ENCODE measurements at places on chromosomes 11 and 22. TPM values are rescaled to one million over a fixed set of nuclear protein-coding genes. Genes with fewer than 3 reads are reported as not detected.

DNA sequence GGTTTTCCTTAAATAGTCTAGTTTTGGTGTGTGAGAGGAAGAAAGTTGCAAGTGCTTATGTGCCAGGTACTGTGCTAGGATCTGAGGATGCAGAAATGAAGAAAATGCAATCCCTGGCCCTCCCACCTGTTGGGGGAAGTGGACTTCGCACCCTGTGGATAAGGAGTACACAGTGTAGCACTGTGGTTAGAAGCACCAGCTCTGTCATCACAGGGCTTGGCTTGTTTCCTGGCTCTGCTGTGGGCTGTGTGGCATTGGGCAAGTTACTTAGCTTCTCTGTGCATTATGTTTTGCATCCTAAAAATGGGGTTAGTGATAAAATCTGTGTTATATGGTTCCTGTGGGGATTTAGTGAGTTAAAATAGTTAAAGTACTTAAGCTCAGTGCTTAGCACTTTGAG, 68.2 kb downstream of the ENDOD1 start:
- DNase-seq: no peak
- H3K36me3 ChIP-seq: no peaks in the 10 kb centered on the region
- H3K27ac ChIP-seq: no peak overlapping the region
- peaks cover 5% of the 10 kb centered on the region for H3K27me3 ChIP-seq

GRCh38 chr11:109728056-109728455, 306.1 kb downstream of the C11orf87 start:
- no peak overlapping the region for H3K4me3 ChIP-seq
- H3K4me1 ChIP-seq: peaks cover 3% of the 10 kb centered on the region
- H3K36me3 ChIP-seq: no peaks in the 10 kb centered on the region
- no peak overlapping the region for H3K27ac ChIP-seq

GRCh38 chr11:134538742-134539141, 126.7 kb upstream of the B3GAT1 start:
- no peak overlapping the region for H3K4me3 ChIP-seq
- H3K27me3 ChIP-seq: peaks cover 15% of the 10 kb centered on the region
- H3K27ac ChIP-seq: no peak overlapping the region
- peak; percentile 15 for DNase-seq
- H3K4me1 ChIP-seq: peaks cover 26% of the 10 kb centered on the region

DNA sequence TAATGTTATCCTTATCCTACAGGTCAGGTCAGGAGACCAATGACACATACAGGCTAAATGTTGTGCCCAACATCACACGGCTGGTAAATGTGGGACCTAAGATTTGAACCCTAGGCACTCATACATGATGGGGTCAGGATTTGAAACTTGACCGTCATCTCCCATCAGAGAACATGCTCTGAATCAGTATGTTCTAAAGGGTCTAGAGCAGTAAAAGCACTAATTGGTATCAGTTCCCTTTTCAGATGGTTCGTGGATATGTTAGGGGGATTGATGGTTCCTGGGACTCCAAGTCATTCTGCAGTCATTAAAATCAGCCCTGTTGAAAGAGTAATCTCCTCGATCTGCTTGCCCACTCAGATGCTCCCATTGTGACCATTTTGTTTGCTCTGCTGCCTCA, 65.5 kb downstream of the BMAL1 start:
- peaks cover 4% of the 10 kb centered on the region for H3K27me3 ChIP-seq
- no peak overlapping the region for H3K27ac ChIP-seq
- peaks cover 2% of the 10 kb centered on the region for H3K4me1 ChIP-seq
- H3K36me3 ChIP-seq: no peaks in the 10 kb centered on the region
- no peak for DNase-seq

DNA sequence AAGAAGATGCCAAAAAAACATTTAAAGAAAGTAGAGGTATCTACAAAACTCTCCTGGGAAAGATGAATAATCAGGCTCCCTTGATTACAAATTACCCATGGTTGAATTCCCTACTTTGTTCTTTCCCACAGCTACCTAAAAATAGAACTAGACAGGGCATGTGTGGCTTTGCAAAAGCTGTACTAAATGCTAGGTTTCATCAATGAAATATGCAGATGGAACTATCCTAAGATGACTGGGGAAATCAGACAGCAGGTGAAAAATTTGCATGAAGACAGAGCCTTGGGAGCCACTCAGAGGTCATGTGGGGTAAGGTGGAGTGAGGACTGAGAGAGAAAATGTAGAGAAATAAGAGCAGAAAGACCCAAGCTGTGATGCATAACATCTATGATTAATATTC, 14.7 kb downstream of the LAYN start:
- no peaks in the 10 kb centered on the region for H3K27me3 ChIP-seq
- no peak overlapping the region for H3K4me3 ChIP-seq
- no peaks in the 10 kb centered on the region for H3K36me3 ChIP-seq
- DNase-seq: no peak

DNA sequence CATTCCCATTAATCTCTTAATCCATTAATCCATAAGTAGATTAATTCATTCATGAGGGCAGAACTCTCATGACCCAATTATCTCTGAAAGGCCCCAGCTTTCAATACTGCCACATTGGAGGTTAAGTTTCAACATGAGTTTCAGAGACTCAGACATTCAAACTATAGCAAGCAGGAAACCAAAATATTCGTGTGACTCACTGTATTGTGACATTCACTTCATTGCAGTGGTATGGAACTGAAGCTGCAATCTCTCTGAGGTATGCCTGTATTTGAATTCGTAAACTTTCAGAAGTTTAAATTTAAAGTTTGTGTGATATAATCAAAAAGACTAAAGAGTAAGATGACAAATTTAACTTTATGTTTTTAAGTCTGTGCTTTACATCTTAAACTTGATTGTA, 2.9 kb upstream of the OR52J3 start:
- H3K4me3 ChIP-seq: no peak overlapping the region
- peaks cover 2% of the 10 kb centered on the region for H3K4me1 ChIP-seq
- H3K36me3 ChIP-seq: no peaks in the 10 kb centered on the region
- H3K27ac ChIP-seq: no peak overlapping the region
- no peak for DNase-seq
- peaks cover 2% of the 10 kb centered on the region for H3K27me3 ChIP-seq

DNA sequence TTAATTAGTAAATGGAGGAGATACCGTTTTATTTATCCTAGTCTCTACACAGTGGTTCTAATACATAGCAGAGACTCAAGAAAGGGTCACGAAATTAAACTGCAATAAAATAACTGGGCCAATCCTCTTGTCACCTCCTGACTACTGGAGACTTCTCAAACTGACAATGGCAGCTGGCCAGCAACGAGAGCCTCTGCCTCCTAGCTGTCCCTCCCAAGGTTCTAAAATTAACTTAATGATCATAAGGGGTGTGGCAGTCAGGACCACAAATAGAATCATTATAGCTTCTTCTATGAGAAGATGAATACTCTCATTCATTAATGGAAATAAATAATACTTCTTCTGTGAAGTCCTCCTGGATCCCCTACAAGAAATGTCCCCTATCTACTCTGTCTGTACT, 63.8 kb upstream of the APOA1 start:
- no peaks in the 10 kb centered on the region for H3K4me1 ChIP-seq
- no peak overlapping the region for H3K27ac ChIP-seq
- peaks cover 8% of the 10 kb centered on the region for H3K36me3 ChIP-seq
- H3K27me3 ChIP-seq: no peaks in the 10 kb centered on the region
- H3K4me3 ChIP-seq: no peak overlapping the region
- DNase-seq: no peak

GRCh38 chr22:39266398-39267030, 21.7 kb upstream of the PDGFB start:
- no peak for DNase-seq
- H3K27ac ChIP-seq: no peak overlapping the region
- H3K36me3 ChIP-seq: no peaks in the 10 kb centered on the region
- H3K4me3 ChIP-seq: no peak overlapping the region

GRCh38 chr22:25898707-25899365, 156.8 kb downstream of the MYO18B start:
- no peak overlapping the region for H3K27ac ChIP-seq
- no peaks in the 10 kb centered on the region for H3K36me3 ChIP-seq
- peaks cover under 1% of the 10 kb centered on the region for H3K27me3 ChIP-seq
- peaks cover 3% of the 10 kb centered on the region for H3K4me1 ChIP-seq
- DNase-seq: no peak

GRCh38 chr11:5366856-5367255, 15.5 kb downstream of the OR51B6 start:
- no peaks in the 10 kb centered on the region for H3K36me3 ChIP-seq
- H3K27ac ChIP-seq: no peak overlapping the region
- no peaks in the 10 kb centered on the region for H3K4me1 ChIP-seq

DNA sequence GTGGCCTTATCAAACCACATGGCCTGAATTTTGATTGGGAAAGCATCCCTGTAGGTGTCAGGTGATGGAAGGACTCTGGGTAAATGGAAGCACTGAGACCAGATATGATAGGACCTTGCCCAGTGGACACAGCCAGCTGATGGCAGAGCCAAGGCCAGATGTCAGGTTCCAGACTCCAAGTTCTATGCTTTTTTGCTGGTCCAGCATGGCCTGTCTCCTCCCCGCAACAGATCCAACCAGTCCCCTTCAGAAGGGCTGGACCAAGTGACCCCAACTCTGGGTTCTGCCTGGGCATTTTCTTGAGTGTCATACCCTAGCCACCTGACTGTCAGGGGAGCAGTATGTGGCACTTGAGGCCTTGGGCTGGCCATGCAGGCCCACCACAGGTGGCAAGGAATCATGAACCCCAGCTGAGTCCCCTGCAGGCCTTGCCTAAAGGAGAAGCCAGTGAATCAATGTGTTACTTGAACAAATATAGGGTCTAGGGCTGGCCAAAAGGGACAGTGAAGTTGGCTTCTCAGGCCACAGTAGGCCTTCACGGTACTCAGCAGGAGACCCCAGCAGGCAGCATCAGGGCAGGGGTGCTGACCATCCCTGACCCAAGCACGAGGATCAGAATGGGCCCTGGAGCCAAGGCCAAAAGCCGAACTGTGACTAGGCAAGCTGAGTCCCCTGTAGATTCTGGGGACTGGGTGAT, 27.1 kb downstream of the KCNQ1OT1 start:
- no peak overlapping the region for H3K4me3 ChIP-seq
- no peaks in the 10 kb centered on the region for H3K36me3 ChIP-seq
- H3K4me1 ChIP-seq: peaks cover 21% of the 10 kb centered on the region
- DNase-seq: no peak
- peaks cover 8% of the 10 kb centered on the region for H3K27me3 ChIP-seq
- H3K27ac ChIP-seq: no peak overlapping the region

Gene CHRDL2
- total RNA-seq: not detected

Gene ZP1
- not detected for total RNA-seq

Gene LAYN
- 0.98 TPM for total RNA-seq

Gene PRODH
- 4.0 TPM for total RNA-seq

Gene CASP12
- not detected for total RNA-seq

Gene SLC6A5
- total RNA-seq: 0.05 TPM

Gene CRYAB
- 0.64 TPM for total RNA-seq

Gene NXPE2
- not detected for total RNA-seq

Gene MYO7A
- total RNA-seq: 11.6 TPM
